ENCODE measurements at places on chromosomes 7 and 10. TPM values are rescaled to one million over a fixed set of nuclear protein-coding genes. Genes with fewer than 3 reads are reported as not detected.

GRCh38 chr10:116024271-116024878 lies 248.6 kb downstream of the GFRA1 start:
- DNase-seq, result no peak
- H3K27ac ChIP-seq, result no peak overlapping the region
- no peaks in the 10 kb centered on the region for H3K4me1 ChIP-seq
- no peaks in the 10 kb centered on the region for H3K27me3 ChIP-seq

DNA sequence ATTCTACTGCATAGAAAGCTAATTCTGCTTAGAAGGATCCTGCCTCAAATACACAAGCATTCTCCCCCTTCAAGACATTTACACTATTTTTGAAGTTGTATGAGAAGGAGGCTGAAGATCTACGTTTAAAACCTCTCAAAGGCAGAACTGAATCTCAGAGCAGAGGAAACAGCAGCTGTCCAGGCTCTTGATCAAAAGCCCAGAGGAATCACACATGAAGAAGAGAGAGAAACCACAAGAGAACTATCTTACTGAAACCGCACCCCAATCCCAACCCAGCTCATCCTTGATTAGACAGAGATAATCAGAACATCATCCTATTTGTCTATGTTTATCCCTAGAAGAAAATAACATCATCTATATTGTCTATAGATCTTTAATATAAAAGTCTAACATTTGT lies 2.2 kb upstream of the DNAJC1 start:
- peaks cover 6% of the 10 kb centered on the region for H3K4me1 ChIP-seq
- no peak for DNase-seq
- H3K4me3 ChIP-seq, result no peak overlapping the region
- H3K27me3 ChIP-seq, result no peaks in the 10 kb centered on the region

GRCh38 chr10:104778371-104778770 lies 137.3 kb downstream of the SORCS3 start:
- no peak for DNase-seq
- H3K36me3 ChIP-seq, result no peaks in the 10 kb centered on the region
- no peak overlapping the region for H3K4me3 ChIP-seq
- H3K27ac ChIP-seq, result no peak overlapping the region
- no peaks in the 10 kb centered on the region for H3K4me1 ChIP-seq

DNA sequence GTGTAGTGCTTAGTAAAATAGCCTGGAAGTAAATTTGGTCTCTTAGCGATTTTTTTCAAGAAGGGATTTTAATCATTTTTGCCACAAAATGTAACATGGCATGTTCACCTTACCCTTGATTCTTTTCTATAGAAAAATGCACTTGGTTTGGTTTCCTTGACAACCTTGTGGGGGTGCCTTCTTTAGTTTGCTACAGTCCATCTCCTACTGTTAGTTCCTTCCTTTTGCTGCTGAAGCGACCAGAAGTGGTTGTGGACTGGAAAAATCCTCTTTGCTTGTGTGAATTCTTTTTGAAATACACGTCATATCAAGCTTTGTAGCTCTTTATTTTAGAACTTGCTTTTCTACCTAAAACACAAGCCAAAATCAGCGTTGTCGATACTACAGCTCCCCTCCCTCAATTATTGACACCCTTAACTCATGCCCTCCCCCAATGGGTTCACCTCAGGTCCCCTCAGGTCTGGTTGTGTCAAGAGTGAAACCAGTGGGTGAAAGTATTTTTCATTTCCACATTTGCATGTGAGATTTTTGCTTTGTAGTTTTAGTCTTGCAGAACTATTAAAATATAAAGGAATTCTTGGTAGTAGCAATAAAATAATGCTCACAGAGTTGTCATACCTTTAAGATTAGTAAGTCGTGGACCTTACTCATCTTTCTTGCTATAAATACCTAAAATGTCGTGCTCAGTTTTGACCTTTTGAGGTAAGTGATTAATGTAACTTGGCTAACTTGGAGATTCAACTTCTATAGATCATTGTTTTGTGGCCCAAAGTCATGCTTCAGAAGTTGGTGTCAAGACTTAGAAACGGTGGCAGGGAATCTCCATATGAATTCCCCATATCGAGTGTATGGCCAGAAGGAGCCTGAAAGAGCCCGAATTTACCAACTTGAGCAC lies 1.5 kb downstream of the ACTR3B start:
- H3K27me3 ChIP-seq, result no peaks in the 10 kb centered on the region
- H3K27ac ChIP-seq, result peak overlapping the region; percentile 84
- peaks cover 16% of the 10 kb centered on the region for H3K4me1 ChIP-seq

Gene GPR15LG
- 0.41 TPM for total RNA-seq

Measured in Panc1 (cell line).